ENCODE measurements at places on chromosomes 12 and 14.
A peak's percentile ranks its signal among the peaks of the same experiment; 100 is the strongest.

DNA sequence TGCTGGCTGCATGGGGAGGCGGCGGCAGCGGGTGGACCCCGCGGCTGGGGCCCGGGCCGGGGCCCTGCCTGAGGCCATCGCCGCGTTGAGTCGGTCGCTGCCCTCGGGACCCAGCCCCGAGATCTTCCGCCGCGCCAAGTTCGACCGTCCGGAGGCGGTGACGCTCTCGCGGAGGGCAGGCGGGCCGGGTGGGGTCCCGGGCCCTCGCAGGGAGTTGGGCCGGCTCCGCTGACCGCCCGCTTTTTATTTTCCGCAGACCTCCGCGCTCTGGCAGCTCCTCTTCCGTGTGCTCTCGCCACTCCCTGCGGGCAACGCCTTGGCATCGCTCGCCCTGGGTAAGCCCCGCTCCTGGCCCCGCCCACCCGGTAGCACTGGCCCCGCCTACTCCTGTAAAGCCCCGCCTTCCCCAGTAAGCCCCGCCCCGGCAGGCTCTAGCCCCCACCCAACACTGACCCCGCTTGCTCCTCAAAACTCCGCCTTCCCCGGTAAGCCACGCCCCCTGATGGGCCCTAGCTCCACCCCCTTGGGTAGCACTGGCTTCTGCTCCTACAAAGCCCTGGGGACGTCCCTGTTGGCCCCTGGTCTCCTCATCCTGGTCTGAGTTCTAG lies 424 bp downstream of the TEDC1 start:
- no peak for DNase-seq

- DNase-seq: no peak
These were observed 59.5 kb downstream of the RBM19 start for GRCh38 chr12:113906411-113907200.

GRCh38 chr12:111643427-111643826 lies 42.3 kb downstream of the BRAP start:
- DNase-seq: peak; percentile 45

DNA sequence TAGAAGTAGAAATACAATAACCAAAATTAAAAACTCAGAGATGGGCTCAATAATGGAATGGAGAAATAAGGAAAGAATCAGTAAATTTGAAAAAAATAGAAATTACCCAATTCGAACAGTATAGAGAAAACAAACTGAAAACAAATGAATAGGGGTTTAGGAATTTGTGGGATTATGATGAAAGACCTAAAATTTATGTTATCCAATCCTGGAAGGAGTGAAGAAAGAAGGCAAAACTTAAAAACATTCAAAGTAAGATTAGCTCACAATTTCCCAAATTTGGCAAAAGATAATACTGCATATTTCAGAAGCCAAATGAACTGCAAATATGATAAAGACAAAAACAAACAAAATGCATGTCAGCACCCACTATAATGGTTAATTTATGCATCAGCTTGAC lies 177.1 kb downstream of the CCDC91 start:
- no peak for DNase-seq

GRCh38 chr14:94010625-94011024 lies 13.5 kb downstream of the CCDC197 start:
- no peak for DNase-seq

DNA sequence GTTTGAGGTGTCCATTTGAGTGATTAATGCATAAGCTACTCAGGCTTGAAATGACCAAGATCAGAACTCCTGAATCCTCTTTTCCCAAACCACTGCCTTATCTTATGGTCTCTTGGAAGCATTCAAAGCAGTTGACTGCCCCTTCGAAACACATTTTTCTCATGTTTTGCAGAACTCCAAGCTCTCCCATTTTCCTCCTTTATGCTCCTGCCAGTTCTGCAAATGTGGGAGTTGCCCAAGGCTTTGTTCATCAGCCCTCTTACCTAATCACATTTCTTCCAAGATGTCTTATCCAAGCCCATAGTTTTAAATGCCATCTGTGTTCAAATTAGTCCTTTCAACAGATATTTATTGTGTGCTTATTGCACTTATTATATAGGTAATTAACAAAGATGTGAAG lies 1.8 kb upstream of the DNAAF2 start:
- no peak for DNase-seq

- no peak for DNase-seq
These were observed 774 bp upstream of the TMEM30B start for GRCh38 chr14:61281948-61282275.

- DNase-seq: no peak
These were observed 25.7 kb downstream of the NTN4 start for GRCh38 chr12:95764848-95765247.

GRCh38 chr14:101732118-101732517 lies 29.4 kb upstream of the PPP2R5C start:
- no peak for DNase-seq

GRCh38 chr14:84323978-84324377 lies 1206.0 kb upstream of the FLRT2 start:
- DNase-seq: no peak

DNA sequence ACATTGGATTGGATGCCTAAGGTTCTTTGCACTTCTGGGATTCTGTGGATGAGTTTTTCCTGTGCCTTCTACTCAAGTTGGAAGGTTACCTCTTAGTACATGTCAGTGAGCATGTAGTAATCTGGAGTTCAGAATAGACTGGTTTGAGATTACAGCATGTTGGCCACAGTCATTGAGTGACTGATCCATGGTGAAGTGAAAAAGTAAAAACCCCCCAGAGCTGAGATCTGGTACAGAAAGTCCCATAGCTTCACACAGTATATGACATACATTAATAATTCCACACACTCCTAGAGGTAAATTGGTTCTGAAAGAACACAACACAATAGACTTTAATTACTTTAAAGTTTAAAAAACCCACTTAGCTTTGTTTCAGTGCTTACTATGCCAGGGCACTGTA lies 11.9 kb upstream of the CCND2 start:
- no peak for DNase-seq

GRCh38 chr12:77630344-77630743 lies 200.3 kb upstream of the NAV3 start:
- no peak for DNase-seq

DNA sequence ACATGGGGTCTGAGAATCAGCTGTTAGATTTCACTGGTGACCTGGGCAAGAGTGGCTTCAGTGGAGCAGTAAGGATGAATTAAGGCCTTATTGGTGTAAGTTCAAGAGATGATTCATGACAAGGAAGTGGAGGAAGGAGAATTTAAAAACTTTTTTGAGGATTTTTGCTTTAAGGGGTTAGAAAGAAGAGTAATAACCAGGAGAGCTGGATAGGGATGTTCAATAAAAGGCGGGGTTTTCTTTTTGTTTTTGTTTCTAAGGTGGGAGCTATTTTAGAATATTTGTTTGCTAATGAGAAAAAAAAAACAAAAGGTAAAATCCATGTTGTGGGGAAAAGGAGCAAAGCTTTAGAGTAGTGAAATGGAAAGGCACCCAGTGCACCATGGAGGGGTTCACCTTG lies 15.2 kb upstream of the TUBA1B start:
- DNase-seq: no peak

DNA sequence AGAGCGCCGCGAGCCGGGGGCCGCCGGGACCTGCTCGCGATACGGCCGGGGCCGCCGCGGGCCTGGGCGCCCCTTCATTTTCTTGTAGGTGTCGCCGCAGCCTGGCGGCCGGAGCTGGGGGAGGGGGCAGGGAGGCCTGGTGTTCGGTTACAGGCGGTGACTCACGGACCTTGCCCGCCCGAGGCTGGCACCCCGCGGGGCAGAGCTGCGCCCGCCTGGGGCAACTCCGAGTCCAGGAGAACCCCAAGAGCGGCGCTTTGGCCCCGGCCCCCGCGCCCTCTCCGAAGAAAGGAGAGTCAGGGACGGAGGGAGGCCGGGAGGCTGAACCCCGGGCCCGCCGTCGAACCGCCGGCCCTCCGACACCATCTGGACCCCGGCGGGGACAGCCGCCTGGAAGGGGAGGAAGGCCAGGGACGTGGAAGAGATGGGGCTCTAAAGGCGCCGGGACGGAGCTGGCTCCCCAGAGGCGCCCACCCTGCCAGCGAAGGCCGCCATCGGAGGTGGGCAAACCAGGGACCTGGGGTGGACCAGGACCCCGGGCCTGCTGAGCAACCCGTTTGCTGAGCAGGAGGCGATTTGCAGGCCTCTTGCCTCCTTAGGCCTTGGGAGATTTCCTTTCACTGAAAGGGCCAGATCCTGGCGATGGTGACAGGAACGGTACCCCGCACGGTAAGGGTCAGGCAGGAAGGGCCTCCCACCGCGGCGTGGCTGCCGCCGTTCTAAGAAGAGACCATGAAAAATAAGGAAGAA lies 843 bp upstream of the NUAK1 start:
- no peak for DNase-seq

- no peak for DNase-seq
These were observed 6.4 kb downstream of the ERG28 start for GRCh38 chr14:75654127-75654732.

DNA sequence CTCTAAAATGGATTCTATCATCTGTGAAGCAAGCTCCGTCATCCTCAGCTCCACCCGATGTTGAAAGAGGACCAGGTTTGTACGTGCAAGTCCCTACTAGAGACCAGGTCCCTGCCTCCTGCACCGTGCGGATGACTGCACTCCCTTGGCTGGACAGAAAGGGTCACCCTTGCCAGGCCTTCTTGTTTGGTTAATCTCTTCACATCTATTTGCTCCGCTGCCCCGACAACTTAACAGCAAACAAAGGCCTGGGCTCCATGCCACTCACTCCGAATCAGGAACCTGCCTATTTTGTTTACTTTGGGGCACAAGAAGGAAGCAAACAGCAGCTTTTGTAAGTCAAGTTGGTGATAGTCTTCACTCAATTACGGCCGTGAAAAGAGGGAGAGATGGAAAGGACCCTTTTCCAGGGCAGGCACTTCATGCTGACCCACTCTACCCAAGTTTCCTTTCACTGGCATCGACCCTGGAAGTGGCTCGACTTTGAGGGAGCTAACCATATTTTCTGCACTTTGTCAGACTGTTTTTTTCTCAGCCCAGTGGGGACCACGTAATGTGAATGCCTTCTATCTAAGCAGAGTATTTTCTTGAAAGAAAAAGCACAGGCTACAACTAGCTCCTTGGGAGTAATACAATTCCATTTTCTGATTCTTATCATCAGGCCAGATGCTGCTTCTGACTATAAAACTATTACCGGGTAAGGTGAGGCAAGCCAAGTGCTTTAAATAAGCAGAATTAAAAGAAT lies 202.6 kb downstream of the FOXN3 start:
- DNase-seq: no peak

DNA sequence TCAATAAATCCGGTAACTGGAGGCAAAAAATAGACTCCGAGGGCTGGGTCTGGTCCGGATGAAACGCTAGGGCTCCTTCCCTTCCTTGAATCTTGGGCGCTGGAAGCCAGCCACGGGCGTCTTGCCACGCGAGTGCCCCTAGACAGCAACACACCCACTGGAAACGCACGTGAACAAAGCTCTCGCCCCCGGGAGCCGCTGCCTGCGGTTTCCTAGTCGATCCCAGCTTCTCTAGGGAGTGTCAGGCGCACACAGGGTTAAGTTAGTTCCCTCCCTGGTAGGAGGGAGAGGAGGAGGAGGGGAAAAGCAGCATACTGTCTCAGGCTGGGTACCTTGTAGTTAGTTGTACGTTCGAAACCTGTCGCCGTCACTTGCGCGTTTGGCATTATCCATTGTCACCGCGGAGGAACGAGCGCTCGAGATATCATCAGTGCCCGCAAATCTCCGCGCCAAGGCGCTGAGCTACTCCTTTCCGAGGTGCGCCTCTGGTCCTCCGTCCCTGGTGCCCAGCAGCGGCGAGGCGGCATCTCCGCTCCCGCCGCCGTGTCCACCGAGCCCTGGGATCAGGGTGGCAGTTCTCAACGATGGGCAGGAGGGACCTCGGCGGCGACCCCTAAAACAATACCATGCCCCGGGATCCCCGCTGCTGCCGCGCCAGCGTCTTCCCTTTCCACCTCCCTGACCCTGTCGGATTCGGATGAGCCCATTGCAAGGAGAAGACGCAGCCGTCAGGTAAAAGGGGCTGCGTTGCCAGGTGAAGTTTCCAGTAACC lies at the start of gene FLRT2:
TSS of gene FLRT2 (plus strand) at position 342 of the 772 bp plus-strand sequence. CDS start 91,371 bp downstream, outside the sequence.
- no peak for DNase-seq

DNA sequence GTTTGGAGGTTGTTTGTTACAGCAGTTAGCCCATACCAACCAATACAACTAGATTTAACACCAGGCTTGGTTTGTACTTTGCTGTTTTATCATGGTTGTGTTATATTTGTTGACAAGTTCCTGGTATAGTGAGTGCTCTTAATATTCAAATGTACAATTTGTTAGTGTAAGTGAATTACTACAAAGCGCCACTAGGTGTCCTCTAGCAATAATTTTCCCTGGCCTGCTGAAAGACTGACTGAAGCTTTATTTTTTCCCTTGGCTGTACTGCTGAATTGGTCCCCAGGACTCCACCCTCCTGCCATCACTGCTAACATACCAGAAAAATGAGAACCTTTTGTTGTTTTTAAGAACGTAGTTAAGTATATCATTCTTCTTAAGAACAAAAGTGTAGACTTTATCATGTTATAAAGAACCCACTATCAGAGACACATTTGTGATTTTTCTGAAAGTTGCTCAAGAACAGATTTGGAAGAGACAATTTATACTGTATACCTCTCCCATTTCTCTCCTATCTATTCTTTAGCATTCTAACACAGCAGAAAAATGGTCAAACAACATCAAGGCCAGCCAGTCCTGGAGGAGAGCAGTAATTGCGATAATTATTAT lies 75.3 kb upstream of the FAR2 start:
- DNase-seq: no peak

DNA sequence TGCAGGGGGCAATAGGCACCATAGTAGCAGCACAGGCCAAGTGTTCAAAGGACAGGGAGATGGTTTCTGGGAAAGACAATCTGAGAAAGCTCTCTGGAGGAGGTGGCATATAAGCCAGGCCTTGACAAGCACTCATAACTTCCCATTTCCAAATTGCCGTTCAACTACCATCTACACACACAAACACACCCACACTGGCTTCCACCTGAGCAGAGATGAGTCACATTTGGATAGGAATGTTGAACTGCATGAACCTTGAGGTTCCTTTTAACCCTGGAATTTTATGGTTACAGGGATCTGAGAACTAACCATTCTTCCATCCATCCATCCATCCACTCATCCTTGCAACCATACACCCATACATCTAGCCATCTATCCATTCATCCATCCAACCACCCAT lies 86.6 kb downstream of the KSR2 start:
- DNase-seq: no peak

- DNase-seq: no peak
These were observed 164.3 kb upstream of the NOS1 start for GRCh38 chr12:117525766-117526165.

DNA sequence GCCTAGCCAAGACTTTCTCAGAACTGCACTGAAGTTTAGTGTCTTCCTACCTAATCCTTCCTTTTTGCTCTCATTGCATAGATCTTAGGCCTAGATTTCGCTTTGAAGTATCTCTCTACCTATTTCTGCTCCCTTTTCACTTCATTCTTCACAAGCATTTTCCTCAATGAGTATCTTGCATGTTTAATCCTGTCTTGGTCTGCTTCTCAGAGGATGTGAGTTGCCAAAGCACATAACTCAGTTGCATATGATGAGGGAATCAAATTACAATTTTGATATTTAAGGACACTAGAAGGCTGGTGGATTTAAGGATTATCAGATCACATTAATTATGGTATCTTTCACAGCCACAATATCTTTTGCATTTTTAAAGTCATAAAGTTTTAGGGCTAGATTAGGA lies 195.5 kb upstream of the DAAM1 start:
- no peak for DNase-seq

All from AG04449 (cell line).